ENCODE measurements at places on chromosomes 1 and 21.
A peak's percentile ranks its signal among the peaks of the same experiment; 100 is the strongest.

DNA sequence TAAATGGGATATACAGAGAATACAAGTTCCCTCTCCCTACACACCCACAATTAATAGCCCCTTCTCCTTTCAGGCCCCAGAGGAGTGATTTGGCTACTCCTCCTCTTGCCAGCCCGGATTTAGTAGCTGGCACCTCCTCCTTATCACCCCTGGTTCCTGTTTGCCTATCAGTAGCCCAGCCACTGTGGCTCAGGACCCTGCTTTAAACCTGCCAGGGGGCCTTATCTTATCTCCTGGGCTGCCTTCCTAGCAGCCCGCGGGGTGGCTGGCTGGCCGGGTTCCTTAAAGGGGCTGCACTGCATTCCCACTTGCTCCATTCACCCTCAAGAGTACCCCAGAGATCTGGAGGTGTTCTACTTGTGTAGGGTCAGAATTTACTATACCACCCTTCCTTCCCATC, 70.4 kb downstream of the PLEKHA6 start:
- DNase-seq: no peak

DNA sequence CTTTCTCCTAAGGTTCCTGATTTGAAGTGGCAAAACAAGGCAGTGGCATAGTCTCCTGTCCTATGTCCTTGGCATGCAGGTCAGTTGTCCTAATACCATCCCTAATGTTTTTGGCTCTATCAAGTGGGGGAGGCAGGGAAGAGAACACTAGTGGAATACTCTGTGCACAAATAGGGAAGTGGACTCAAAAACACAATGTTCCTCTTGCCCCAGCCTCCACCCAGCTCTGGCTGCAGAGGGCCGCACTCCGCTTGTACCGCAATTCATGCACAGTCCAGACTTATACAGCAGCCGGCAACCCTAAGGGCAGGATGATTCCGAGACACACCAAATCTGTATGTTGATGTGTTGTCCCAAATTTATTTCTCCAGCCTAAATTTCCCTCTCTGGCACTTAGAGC, 14.5 kb downstream of the PLEKHO1 start:
- DNase-seq: no peak

- no peak for DNase-seq
Observed at GRCh38 chr1:115839679-115840237, 1.2 kb downstream of the NHLH2 start.

DNA sequence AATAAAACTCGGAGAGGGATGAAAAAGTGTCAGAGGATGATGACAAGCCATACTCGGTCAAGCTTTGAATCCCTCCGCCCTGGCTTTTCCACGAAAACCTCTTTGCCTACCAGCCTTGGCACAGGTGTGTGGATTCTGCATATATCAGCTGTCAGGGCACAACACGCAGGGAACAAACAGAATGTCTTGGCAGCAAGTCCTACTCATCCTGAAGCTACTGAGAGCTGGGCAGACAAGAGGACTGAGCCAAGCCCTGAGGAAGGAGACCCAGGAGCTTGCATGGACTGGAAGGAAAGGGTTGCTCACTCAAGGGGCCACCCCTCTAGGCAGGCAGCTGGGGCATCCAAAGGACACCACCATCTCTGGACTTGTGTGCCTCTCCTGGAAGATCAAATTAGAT, 132.4 kb downstream of the HMGB4 start:
- DNase-seq: no peak

DNA sequence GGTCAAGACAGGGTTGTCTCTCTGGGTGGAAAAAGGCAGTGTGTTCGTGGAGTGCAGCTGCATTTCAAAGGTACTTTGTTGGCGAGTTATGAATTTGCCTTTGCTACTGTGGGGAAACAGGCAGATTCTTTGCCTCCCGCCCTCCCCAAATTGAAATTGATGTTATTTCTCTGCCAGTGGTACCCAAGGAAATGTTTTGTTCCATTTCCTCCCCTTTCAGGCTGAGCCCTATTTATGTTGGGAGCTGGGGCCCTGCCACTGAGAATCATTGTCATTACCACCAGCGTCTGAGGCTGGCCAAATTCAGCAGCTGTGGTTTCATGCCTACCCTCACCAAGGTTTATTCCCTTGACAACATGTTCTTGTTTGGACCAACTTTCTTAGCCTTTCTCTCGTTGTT, 48.5 kb upstream of the OLIG2 start:
- no peak for DNase-seq

GRCh38 chr1:64537942-64538341, 68.0 kb downstream of the CACHD1 start:
- DNase-seq: no peak

DNA sequence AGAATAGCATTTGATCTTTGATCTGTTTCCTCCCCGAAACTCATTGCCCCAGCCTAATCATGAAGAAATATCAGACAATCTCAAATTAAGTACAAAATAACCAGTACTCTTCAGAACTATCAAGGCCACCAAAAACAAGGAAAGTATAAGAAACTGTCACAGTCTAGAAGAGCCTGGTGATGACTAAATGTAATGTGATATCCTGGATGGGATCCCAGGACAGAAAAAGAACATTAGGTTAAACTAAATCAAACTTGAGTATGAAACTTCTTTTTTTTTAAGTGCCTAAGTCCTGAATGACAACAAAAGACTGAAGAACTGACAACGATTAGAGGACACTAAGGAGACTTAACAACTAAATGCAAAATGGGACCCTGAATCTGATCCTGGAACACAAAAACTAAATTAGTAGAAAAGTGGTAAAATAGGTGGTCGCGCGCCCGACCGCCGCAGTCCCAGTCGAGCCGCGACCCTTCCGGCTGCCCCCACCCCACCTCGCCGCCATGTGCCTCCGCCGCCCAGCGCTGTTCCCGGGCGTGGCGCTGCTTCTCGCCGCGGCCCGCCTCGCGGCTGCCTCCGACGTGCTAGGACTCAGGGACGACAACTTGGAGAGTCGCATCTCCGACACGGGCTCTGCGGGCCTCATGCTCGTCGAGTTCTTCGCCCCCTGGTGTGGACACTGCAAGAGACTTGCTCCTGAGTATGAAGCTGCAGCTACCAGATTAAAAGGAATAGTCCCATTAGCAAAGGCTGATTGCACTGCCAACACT, 5.5 kb upstream of the PRKAB2 start:
- DNase-seq: peak; percentile 7

DNA sequence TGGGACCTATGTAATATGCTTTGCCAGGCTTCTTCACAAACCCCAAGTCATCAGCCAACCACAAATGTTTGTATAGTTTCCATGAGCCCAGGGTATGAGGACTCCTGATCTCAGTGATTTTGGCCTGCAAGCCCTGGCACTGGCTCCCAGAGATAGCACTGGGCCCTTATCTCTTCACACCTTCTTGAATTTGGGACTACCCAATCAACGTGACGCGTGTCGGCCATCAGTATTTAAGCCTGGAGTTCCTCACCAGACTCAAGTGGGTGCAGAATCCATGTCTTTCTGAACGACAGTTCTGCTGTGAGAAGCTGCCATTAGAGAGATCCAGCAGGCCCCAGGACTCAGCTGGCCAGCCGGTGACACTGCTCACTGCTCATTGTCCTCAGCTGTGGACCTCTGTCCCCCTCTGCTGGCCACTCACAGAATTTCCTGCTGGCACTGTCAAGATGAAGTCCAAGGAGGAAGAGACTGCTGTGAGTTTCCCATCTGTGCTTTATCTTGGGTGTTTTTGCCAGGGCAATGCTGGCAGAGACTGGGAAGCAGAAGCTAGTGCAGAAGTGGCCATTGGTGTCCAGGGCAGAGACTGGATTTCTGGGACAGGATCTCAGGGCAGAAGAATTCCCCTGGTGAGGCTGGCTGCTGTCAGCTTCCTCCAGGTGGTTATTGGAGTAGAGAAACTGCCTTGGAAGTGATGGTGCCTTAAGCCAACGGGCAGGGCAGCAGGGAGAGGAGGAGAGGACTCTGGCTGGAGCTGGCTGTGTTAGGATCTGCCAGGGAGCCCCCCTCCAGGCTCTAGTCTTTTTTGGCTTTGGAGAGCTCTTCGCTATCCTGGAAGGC, 28.4 kb downstream of the TMCC2 start:
- peak; percentile 88 for DNase-seq

- no peak for DNase-seq
Observed at GRCh38 chr1:84688463-84689061, 1.7 kb downstream of the SSX2IP start.

GRCh38 chr1:67381154-67381553, 49.0 kb downstream of the SERBP1 start:
- no peak for DNase-seq

GRCh38 chr1:232134365-232134764, 495.6 kb downstream of the SIPA1L2 start:
- DNase-seq: no peak

DNA sequence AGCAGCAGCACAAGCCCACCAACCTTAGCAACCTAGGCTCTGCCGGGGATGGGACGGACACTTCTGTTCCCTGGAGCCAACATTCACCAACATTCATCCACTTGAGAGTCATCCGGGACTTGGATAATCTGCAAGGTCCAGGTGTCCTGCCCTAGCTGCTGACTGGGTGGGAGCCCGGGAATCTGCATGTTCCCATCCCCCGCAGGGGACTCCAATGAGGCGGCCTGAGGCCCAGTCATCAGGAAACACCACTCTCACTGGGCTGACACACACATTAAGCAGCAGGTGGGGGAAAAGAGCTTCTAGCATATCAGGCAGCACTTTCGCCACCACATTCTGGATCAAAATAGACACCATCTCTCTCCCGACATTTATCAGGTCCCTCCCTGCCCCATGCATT, 38.4 kb upstream of the CCSAP start:
- no peak for DNase-seq

- no peak for DNase-seq
Observed at GRCh38 chr1:176691251-176692228, 228.6 kb downstream of the PAPPA2 start.

DNA sequence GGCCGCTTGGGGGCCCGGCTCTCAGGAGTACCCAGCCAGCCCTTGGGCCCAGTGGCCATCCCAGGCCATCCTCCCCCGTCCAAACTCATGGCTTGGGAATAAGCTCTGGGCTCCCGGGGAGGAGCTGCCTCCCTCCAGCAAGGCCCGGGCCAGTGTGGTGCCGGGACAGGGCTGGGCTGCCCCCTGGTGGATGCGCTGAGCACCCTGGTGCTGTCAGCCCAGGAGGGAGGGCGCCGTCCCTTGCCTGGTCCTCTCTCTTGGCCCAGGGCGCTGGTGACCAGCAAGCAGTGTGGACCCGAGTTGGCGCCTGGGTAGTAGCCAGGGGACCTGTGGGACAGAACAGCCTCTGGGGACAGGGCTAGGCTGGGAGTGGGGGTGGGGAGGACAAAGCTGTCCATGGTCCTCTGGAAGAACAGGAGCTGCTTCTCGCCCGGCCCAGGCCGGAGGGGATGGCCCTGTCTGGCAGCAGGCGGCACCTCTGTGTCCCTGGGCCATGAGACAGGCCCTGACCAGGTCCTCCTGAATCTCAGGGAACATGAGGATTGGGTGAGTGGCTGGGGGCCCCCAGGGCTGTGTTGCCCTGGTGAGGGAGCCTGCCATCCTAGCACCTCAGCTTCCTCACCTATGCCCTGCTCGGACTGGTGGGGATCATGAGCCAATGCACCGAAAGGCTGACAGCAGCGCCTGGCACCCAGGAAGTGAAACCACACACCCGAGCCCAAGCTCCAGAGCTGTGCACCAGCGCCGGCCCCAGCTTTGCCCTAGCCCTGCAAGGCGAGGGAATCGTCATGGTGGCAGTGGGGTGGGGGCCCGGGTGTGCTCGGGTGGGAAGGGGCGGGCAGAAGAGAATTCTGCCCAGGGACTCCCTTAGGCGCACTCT, 9.4 kb downstream of the MORN1 start:
- peak; percentile 85 for DNase-seq

- DNase-seq: no peak
Observed at GRCh38 chr1:229536982-229537381, 21.5 kb downstream of the ABCB10 start.

GRCh38 chr21:42964546-42965210, 9.7 kb upstream of the PKNOX1 start:
- no peak for DNase-seq

- DNase-seq: no peak
Observed at GRCh38 chr1:238962941-238963340, 423.4 kb upstream of the CHRM3 start.

- no peak for DNase-seq
Observed at GRCh38 chr1:93661829-93662474, 19.7 kb downstream of the BCAR3 start.

GRCh38 chr1:177174921-177175634, 4.3 kb downstream of the BRINP2 start:
- DNase-seq: no peak

DNA sequence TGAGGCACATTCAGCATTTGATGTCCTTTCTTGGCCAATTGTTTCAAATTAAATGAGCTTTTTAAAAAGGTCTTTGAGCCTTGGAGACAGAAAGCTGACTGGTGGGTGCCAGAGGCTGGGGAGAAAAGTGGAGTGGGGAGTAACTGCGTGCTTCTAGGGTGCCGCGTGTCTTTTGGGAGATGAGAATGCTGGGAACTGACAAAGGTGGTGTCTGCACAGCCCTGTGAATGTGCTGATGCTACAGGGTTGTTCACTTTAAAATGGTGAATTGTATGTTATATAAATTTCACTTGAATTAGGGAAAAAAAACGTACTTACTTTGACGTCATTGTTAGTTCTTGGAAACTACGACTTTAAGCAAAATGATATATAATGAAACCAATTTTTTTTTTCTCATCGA, 8.1 kb upstream of the TFF1 start:
- DNase-seq: no peak

GRCh38 chr1:200971955-200972711, 51.4 kb downstream of the KIF21B start:
- peak; percentile 62 for DNase-seq

GRCh38 chr1:174190691-174191199, 31.4 kb downstream of the RABGAP1L start:
- DNase-seq: no peak

DNA sequence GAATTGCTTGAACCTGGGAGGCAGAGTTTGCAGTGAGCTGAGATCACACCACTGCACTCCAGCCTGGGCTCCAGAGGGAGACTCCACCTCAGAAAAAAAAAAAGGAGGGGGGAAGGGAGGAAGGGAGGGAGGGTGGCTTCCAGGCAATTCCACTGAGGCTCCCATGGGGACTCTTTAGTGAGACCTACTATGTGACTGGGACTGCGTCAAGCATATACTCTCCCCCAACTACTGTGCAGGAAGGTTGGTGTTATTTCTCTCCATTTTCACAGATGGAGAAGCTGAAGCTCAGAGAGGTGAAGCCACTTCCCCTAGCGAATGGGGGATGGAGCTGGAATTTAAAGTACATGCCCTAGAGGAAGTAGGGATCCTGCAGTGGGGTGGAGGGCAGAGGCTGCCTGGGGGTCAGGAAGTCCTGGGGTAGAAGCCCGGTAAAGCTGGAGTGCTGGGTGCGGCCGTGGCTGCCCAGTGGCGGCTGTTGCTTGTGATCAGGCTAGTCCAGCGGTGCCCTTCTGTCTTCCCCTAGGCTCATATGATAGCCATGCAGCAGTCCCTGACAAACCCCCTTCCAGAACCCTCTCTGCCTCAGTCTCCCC, 40.3 kb downstream of the RAP1GAP start:
- DNase-seq: no peak

GRCh38 chr1:219834314-219834917, 93.9 kb downstream of the SLC30A10 start:
- DNase-seq: no peak

- DNase-seq: no peak
Observed at GRCh38 chr1:76124196-76124595, 49.6 kb downstream of the ST6GALNAC3 start.
